ENCODE measurements at places on chromosomes 12 and 14.
A peak's percentile ranks its signal among the peaks of the same experiment; 100 is the strongest.

DNA sequence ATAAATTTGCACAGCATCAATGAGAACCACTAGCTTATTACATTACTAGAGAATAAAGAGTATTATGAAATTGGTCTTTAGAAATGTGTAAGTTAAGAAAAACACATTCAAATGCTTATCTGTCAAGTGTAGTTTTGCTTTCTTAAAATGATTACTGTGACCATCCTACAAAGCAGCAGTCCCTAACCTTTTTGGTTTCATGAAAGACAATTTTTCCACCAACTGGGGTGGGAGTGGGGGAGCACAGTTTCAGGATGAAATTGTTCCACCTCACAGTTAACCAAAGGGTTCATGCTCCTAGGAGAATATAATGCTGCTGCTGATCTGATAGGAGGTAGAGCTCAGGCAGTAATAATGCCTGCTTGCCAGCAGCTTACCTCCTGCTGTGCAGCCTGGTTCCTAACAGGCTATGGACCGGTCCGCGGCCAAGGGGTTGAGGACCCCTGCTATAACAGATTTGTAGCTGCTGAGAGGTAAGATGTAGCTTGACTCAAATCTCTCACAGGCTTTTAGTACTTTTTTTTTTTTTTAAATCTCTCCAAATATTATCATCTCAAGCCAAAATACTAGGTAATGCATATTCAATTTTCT is 45.4 kb downstream of the PPP4R3A start:
- no peak for DNase-seq

DNA sequence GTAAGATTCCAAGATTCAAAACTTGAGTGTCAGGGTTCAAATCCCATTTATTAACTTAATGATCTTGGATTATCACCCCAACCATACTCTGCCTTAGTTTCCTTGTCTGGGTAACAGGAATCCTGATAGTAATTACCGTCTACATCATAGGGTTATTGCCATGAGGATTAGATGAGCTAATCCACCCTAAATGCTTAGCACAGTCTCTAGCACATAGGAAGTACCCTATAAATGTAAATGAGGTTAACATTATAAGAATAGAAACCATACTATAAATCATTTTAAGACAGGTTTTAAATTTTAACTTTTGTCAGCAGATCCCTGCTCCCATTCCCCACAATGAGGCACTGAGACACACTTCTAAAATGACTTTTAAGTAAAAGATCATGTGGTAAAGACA is 36.5 kb downstream of the DBX2 start:
- no peak for DNase-seq

DNA sequence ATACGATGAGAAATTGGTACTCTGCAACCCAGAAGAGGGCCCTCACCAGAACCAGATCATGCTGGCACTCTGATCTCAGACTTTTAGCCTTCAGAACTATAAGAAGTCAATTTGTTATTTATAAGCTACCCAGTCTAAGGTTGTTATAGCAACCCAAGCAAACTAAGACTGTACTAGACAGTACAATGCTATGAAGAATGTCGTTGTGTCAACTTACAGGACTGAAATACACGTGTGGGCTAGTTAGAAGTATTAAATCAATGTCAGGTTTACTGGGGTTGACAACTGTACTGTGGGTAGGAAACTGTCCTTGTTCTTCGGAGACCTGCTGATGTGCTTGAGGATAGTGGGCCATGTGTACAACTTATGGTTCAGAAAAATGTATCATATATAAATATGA is 19.7 kb downstream of the DUSP16 start:
- no peak for DNase-seq

- no peak for DNase-seq
Measured at GRCh38 chr12:49027846-49028555, 9.4 kb upstream of the PRKAG1 start.

DNA sequence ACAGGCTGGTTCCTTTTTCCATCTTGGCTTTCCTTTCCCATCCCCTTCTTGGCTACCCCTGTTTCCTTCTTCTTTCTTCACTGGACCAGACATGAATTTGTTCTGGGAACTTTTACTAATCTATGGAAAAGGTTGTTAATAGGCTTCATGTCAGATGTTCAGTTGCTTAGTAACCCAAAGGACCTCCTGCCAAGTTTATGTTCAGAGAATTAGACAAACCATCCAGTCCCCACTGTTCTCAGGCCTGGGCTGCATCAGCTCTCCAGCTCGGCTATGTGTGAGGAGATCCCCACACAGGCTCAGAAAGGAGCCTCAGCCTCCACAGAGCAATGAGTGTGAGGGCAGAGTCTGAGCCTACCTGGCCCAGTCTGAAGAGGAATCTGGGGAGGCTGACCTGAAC is 78.0 kb downstream of the AKAP6 start:
- no peak for DNase-seq

- no peak for DNase-seq
Measured at GRCh38 chr12:44674875-44675274, 201.2 kb downstream of the NELL2 start.

GRCh38 chr12:121461048-121461447 is 61.1 kb downstream of the RNF34 start:
- no peak for DNase-seq

- peak; percentile 69 for DNase-seq
Measured at GRCh38 chr12:104358353-104359003, 54.9 kb downstream of the EID3 start.

- no peak for DNase-seq
Measured at GRCh38 chr12:105368047-105368646, 37.7 kb downstream of the C12orf75 start.

DNA sequence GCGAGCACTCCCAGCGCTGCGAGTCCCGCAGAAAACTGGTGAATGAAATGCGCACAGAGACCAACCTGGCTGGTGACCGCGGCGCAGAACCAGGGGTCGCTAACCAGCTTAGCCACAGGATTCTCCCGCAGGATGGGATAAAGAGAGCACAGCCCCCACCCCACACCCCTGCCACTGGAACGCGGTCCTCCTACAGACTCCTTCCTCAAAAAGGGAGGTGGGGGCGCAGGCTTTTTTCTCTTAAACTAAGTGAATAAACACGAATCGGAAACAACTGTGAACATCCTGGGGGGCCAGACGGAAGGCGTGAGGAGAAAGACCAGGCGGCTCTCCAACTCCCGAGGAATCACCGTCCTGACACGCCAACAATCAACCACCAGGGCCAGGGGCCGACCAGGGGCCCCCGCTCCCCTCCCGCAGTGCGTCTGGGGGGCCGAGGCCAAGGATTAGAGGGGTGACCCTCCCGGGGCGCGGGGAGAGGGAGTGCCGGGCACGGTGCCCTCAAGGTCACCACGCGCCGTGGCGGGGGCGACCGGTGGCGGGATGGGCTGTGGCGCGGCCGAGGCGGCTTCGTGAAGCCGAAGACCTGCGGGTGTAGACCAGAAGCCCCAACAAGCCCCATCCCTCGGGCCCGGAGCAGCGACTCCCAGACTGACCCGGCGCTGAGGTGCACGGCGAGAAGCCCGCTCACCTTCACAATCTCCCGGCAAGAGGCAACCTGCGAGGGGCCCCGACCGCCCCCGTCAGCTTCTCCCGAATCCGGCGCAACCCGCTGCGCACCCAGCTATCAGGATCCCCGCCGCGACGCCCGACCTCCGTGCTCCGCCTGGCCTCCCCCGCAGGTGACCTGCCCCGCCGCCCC is 704 bp downstream of the ATP2B1 start:
- peak; percentile 27 for DNase-seq

DNA sequence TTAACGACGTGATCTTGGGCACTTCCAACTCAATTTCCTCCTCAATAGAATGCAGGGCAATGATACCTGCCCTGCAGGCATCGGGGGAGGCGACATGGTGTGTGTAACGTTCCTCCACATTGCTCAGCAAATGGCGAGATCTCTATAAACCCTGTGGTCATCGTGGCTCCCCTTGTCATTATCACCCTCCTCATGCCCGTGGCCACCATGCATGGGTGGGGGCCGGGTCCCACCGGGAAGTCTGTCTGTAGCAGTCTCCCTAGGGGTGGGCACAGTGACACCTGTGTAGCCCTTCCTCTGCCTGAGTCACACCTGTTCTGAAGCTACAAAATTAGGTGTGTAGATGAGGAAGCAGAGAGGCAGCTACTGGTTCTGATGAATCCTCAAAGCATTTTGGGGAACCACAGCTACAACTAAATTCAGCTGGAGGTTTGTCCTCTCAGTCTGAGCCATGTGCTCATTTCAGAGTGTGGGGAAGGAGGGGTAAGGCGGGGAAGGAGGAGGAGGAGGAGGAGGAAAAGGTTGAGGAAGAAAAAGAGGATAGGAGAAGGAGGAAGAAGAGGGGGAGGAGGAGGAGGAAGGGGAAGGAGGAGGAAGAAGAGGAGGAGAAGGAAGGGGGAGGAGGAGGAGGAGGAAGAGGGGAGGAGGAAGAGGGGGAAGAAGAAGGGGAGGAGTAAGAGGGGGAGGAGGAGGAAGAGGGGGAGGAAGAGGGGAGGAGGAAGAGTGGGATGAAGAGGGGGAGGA is 11.0 kb upstream of the CACNA2D4 start:
- no peak for DNase-seq

- no peak for DNase-seq
Measured at GRCh38 chr12:48824112-48824511, 5.8 kb downstream of the CACNB3 start.

- no peak for DNase-seq
Measured at GRCh38 chr12:93968536-93969285, 179.7 kb upstream of the PLXNC1 start.

GRCh38 chr12:4269279-4269991 is 4.1 kb upstream of the CCND2 start:
- DNase-seq, result peak; percentile 97

DNA sequence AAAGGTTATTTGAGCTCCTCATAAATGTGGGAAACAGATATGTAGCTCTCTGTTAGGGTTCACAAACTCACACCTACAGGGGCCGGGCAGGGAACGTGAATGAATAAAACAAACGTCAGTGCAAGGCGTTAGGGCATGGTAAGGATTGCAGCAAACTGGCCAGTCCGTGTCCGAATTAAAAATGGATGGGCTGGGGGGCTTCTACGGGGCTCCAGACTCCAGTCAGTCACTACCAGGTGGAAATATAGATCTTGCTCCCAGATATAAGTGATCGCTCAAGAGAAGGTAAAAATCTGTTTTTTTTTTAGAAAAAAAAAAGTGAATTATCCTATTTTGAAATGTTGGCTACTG is 333.1 kb downstream of the MED13L start:
- no peak for DNase-seq

GRCh38 chr14:44041700-44042099 is 465.4 kb downstream of the FSCB start:
- no peak for DNase-seq

- no peak for DNase-seq
Measured at GRCh38 chr14:21309956-21310355, 30.1 kb downstream of the RPGRIP1 start.

- DNase-seq, result no peak
Measured at GRCh38 chr12:127239781-127240180, 1027.2 kb upstream of the TMEM132C start.

- no peak for DNase-seq
Measured at GRCh38 chr12:124459852-124460645, 107.4 kb downstream of the NCOR2 start.

GRCh38 chr14:90263748-90264449 is 7.5 kb downstream of the PSMC1 start:
- no peak for DNase-seq

- DNase-seq, result no peak
Measured at GRCh38 chr12:40248585-40249297, 23.9 kb downstream of the LRRK2 start.

- no peak for DNase-seq
Measured at GRCh38 chr12:24534622-24535021, 414.3 kb downstream of the BCAT1 start.

- peak; percentile 26 for DNase-seq
Measured at GRCh38 chr12:113333877-113334785, 778 bp downstream of the SLC8B1 start.

- no peak for DNase-seq
Measured at GRCh38 chr12:88578276-88579160, 1.8 kb downstream of the KITLG start.

DNA sequence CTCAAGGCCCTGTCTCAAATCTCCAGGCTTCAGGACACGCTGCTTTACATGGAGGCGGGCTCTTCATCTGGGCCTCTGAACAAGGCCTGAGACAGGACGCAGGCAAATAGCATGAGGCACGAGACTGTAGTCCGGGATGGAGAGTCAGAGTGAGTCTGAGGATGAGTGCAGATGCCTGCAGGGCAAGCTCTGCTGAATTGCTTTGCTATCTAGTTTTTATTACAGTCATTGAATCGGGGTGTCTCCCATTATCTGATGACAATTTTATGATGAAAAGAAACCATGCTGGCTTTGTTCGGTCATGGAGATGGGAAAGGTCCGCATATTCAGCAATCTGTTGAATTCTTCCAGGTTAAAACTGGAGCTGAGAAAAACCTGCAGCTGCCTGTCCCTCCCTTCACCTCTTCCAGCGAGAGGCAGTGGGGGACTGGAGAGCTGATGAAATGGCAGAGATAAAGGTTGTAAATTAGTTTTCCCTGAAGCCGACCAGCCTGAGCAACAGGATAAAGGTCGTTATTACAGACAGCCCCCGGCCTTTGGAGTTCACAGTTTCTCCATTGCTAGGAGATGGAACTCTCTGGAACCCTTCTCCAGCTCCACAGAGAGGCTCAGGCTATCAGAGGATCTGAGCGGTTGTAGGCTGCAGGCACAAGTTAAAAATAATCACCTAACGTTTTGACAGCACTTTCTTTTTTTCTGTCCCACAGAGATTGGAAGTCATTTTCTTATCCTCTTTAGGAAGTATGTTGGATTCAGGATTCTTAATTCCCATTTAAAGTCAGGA is 1.3 kb upstream of the ADGRD1 start:
- DNase-seq, result no peak

DNA sequence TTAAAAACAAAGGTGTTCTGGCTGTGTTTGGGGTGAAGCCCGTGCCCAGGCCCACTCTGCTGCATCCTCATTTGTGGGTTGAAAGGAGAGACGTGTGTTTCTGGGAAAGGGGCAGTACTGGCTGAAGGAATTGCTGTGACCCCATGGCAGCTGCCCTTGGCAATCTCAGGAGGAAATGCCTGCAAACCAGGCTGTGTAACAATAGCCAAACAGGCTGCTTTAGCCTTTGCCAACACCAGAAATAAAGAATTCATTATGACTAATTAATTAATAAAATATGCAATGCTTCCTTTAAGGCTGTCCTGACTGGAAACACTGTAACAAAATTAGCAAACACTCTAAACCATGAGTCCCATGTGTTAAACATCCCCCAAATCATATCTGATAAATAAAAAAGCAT is 53.0 kb upstream of the KRR1 start:
- no peak for DNase-seq

GRCh38 chr14:105487449-105487985 is 831 bp downstream of the CRIP1 start:
- peak; percentile 79 for DNase-seq

- DNase-seq, result no peak
Measured at GRCh38 chr14:98498019-98498885, 773.7 kb downstream of the BCL11B start.

DNA sequence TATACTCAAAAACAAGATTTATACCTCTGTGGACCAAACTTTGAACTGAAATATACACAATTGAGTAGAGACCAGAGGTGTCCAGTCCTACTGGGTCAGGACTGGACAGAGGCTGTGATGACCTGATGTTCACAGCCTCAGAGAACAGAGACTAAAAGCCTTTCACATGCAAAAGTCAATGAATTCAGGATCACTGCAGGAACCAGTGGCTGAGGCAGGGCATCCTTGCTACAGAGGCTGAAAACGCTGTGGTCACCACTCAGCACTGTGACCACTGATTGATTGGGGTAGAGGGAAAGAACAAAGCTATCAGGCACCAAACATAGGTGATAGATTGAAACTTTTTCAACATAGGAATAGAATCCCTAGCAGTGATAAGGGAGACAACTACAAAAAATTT is 25.1 kb downstream of the GRIP1 start:
- DNase-seq, result no peak

GRCh38 chr14:87008965-87009364 is 984.0 kb downstream of the GALC start:
- no peak for DNase-seq

Measured in CD8-positive, alpha-beta T cell (primary cell).